ENCODE measurements at places on chromosomes 5 and 9.

- no peak for DNase-seq
Measured at GRCh38 chr5:105101577-105101976, 1539.0 kb upstream of the NUDT12 start.

- peak; percentile 24 for DNase-seq
Measured at GRCh38 chr9:111691672-111692329, 30.4 kb downstream of the GNG10 start.

GRCh38 chr9:96158147-96158546 is 143.8 kb downstream of the HSD17B3 start:
- DNase-seq = no peak

DNA sequence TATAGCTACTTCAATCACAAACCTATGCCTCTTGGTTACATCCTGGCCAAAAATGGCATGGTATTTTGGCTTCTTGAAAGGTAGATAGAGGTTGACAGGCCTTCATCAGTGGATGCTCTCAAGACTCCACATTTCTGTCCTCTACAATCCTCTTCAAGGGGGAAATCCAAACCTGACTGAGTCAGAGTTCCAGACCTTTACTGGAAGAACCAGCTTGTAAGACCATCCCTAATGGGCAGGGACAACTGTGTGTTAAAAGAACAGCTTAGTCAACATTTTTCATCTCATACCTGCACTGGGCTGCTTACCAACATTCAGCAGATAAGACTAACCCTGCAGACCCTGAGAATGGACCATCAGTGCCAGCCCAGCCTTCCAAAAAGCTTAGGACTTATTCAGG is 155.7 kb downstream of the CDK5RAP2 start:
- no peak for DNase-seq

- no peak for DNase-seq
Measured at GRCh38 chr9:120299785-120300184, 280.2 kb downstream of the CDK5RAP2 start.

GRCh38 chr9:108196332-108197007 is 659.3 kb downstream of the ACTL7B start:
- no peak for DNase-seq

- DNase-seq = no peak
Measured at GRCh38 chr5:158375531-158375930, 516.6 kb upstream of the CLINT1 start.

DNA sequence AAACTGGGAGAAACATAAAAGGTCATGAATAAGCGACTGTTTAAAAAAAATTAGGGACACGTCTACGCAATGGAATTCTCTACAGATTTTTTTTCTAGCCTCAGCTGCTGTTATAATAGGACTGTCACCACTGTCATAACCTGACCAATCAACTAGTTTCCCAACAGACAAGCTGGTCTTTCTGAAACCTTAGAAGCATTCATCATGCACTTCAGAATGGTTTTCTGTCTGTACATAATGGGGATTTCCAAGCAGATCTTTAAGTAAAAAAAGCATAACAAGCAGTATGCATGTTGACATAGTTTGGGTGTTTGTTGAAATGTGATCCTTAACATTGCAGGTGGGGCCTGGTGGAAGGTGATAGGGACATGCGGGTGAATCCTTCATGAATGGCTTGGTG is 58.3 kb upstream of the SEMA6A start:
- no peak for DNase-seq

DNA sequence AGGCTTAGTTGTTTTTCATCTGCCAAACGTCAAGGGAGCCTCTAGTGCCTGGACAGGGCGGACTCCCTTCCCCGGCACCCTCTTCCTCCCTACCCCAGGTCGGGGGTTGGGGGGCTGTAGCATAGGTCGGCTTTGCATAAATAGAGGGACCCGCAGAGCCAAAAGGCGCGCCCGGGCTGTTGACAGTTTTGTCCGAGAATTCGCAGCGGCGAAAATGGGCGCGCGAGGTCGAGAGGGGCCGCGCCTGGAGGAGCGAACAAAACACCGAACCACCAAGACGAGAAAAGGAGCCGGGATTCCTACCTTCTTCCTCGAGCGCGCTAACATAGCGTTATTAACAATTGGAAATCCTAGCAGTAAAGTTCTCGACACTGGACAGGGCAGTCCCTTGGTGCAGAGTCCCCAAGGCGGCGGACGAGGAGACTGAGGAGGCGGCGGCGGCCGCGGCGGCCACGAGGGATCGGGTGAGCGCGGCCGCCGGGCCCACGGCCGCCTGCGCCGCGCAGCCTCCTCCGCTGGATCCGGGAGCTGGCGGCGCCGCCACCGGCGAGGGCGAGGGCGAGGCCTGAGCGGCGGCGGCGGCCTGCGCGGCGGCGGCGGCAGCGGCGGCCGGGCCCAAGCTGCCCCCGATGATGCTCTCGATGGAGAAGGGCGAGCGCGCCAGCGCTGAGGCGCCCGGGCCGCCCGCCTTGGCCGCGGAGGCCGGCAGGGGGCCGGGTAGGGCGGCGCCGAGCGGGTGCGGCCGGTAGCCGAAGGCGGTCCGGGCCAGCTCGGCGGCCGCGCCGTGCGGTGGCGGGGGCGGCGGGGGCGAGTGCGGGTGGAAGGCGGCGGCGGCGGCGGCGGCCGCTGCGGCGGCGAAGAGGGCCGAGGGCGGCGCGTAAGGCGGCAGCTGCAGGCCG is 1.7 kb downstream of the FOXD1 start:
- no peak for DNase-seq

DNA sequence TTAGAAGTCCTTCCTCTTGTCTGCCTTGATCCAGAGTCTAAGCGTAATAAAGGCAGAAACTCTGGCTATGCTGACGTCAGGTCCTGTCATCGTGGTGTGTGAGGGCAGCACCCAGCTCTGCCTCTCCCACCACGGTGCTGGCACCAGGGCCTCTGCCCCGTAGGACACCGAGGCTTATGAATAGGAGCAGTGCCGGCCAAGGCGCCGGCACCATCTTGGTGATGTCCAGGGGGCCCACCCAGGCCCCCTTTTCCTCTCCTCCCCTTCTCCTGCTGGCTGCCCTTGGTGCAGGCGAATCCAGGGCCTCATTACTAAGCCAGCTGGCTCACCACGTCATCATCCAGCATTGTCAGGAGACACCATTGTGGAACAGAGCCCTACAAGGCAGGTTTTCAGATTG is 252.3 kb downstream of the FANCC start:
- DNase-seq = no peak

- DNase-seq = no peak
Measured at GRCh38 chr5:72208324-72208926, 101.2 kb downstream of the MAP1B start.

GRCh38 chr5:126100767-126101166 is 322.4 kb upstream of the GRAMD2B start:
- no peak for DNase-seq

- DNase-seq = no peak
Measured at GRCh38 chr9:79329861-79330260, 241.9 kb upstream of the TLE4 start.

GRCh38 chr9:127970401-127971313 is 10.1 kb downstream of the EEIG1 start:
- peak; percentile 50 for DNase-seq

DNA sequence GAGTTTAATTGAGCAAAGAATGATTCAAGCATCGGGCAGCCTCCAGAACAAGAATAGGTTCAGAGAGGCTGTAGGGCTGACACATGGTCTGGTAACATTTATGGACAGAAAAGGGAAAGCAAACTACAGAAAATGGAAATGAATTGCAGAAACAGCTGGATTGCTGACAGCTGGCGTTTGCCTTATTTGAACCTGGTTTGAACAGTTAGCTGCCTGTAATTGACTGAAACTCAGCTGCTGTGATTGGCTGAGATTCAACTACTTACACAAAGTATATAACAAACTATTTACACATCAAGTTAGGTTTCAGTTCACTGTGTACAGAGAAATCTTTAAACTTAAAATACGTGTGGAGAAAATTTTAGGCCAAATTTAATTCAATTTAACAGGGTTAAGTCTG is 441.7 kb downstream of the PRELID2 start:
- DNase-seq = no peak

DNA sequence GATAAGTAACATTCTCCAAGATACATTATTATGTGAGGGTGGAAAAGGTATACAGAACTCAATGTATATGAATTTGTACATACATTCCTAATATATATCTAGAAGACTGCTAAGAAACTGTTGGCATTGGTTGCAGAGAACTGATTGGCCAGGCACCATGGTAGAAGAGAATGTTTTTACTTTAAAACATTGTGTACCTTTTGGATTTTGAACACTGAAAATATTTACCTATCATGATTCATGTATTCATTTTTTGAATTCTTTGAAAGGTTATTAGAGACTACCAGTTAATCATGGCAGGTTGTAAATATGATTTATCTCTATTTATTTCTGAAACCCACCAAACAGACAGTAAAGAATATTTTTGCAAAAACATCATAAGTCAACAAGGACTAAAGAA is 41.2 kb upstream of the ADRB2 start:
- no peak for DNase-seq

DNA sequence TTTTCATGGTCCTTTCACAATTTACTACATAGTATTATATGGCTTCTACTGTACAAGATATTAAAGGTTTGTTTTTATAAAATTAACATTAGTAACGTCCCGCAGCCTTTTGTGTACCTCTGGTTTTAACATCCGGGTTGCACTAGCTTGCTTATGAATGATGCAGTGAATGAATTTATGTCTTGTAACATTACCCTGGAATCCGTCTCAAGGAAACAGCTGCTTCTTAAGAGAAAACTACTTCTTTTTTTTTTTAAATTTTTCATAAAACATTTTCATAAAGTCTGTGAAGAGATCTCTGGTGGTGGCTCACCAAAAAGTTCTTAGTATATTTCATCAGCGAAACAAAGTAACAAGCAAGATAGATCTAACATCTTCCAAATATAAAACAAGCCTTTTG is 23.6 kb downstream of the MARCHF3 start:
- no peak for DNase-seq

All from CD4-positive, alpha-beta T cell (primary cell).